ENCODE measurements at places on chromosomes 2 and 18.

DNA sequence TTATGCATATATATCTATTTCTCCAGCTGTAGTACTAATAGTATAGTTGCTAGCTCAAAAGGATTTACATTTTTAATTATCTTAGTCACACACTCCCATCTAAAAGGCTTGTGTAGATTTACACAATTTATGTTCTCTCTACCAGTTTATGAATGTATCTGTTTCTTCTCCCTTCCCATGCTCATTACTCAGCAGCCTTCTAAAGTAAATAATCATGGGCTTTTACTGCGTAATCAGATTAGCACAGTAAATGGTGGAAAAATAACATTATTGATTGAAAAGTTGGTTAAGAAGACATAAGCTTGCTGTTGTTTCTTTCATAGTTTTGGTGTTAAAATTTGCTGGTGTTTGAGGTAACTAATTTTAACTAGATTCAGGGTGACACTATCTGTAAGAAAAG is 81.8 kb downstream of the PTPN4 start:
- no peak for DNase-seq

GRCh38 chr2:170493426-170494097 is 221.6 kb upstream of the SP5 start:
- DNase-seq: no peak

GRCh38 chr2:149084924-149085795 is 46.7 kb downstream of the LYPD6B start:
- no peak for DNase-seq

GRCh38 chr2:236971131-236971821 is 114.4 kb upstream of the COPS8 start:
- no peak for DNase-seq

- DNase-seq: no peak
Measured at GRCh38 chr2:45812011-45812500, 160.6 kb downstream of the PRKCE start.

GRCh38 chr2:47300609-47301276 is 102.2 kb upstream of the MSH2 start:
- DNase-seq: no peak

GRCh38 chr2:40118622-40119021 is 333.3 kb downstream of the SLC8A1 start:
- no peak for DNase-seq

DNA sequence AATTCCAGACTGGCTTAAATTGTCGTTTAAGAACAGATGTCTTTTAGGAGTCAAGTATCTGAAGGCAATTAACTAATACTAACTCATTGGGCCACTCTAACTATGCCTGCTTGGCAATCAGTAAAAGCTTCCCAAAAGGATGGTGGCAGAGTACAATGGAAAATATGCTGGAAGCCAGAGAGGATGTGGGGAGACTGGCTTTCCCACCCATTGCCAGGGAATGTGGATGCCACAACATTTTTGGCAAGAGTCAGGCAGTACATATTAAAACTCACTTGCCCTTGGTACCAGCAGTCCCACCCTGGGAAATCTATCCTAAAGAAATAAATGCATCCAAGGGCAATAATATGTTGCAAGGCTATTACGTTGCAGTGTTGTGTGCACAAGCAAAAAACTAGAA is 74.0 kb upstream of the FZD7 start:
- DNase-seq: no peak

DNA sequence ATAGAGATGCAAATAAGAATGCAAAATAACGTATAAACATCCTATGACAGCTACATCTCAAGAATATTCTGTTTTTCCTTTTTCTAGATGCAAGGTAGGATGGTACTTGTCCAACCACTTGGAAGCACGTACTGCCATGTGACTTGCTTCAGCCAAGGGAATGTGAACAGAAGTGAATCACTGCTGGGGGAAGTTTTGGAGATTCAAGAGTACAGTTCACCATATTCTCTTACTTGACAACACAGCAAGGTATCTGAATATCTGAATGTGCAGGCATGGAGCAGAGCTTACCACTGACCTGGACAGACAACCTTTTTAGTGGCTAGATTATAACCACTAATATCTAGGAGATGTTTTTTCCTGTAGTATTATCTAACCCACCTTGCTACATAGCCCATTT is 53.0 kb downstream of the TRIP12 start:
- no peak for DNase-seq

DNA sequence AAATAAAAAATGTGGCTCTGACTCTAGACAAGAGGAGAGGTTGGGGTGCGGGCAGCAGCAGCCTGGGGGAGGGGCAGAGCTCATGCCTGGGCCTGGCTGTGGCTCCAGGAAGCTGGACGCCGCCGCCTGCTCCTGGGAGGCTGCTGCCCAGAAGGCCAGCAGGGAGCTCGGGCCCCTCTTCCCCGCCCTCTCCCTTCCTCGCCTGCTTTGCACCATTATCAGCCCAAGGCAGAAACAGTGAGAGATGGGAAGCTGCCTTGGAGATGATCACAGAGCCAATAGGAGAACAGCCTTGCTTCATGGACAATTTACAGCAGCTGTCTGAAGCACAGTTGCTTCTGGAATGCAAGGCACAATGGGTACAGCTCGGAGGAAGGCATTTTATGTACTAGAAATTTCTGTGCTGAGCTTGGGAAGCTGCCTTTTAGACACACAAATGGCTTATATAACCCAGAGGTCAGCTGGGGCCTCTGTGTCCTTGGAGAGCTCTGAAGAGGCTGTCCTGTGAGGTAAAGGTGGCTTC is 55.3 kb upstream of the AFF3 start:
- no peak for DNase-seq

- DNase-seq: no peak
Measured at GRCh38 chr2:55114597-55114996, 64.3 kb upstream of the RTN4 start.

DNA sequence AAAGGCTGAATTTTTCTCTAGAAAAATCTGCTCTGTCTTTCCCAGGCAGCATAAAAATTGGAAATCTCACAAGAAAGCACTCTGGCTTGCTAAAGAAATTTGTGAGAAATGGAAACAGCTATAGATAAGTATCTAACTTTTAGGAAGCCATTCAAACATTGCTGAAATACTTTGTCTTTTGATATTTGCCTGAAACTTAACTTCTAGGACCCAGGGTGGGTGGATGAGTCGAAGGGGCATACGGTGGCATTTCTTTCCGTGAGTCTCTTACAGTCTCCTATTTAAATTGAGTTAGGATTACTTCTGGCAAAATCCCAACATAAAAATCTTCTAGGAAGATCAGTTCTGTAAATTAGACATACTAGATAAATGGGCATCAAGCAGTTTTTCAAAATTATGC is 532 bp upstream of the COL3A1 start:
- DNase-seq: no peak

DNA sequence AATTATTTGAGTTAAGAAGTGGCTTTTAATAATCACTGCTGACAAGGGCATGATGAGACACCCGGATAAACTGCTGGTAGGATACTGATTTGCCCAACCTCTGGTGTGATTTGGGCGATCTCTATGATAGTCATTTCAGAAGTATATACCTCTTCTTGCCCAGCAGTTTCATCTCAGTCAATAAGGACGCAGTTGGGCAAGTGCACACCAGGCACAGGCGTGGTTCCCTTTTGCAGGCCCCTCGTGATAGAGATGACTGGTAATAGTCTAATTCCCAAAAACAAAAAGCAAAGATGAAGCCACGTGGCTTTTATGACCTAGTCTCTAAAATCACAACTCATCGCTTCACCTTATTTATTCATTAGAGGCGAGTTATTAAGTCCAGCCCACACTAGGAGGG is 246.4 kb downstream of the PRKCE start:
- no peak for DNase-seq

GRCh38 chr2:33019796-33020195 is 73.0 kb downstream of the LTBP1 start:
- no peak for DNase-seq

DNA sequence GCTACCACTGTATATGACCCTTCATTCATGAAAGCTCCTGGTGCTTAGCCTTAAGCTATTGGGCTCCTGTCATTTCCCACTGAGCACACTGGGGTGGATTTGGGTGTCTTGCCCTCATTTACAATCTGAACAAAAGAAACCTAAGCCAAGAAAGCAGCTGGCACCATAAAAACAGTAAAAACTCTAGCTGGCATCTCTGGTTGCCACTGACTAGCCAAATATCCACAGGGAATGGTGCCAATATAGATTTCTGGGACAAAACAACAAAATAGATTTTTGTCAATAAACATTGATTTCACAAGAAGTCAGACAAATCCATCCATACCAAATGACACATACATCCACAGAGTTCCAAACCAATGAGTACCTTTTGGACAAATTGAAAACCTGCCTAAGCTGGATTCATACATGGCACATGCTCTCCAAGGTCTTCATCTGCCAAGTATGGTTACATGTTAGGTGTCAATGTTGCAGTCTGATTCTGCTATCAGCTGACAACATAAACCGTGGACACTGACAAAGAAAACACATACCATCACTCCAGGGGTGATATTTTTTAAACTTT is 1081.5 kb upstream of the ZEB2 start:
- DNase-seq: no peak

GRCh38 chr2:219783359-219783975 is 156.0 kb downstream of the SLC4A3 start:
- no peak for DNase-seq

- no peak for DNase-seq
Measured at GRCh38 chr2:6140509-6140908, 448.3 kb downstream of the SOX11 start.

- DNase-seq: no peak
Measured at GRCh38 chr2:130951018-130951417, 114.3 kb downstream of the ARHGEF4 start.

GRCh38 chr18:56982766-56983165 is 164.1 kb upstream of the BOD1L2 start:
- no peak for DNase-seq

GRCh38 chr2:219448099-219448775 is 13.6 kb downstream of the SPEG start:
- DNase-seq: no peak

DNA sequence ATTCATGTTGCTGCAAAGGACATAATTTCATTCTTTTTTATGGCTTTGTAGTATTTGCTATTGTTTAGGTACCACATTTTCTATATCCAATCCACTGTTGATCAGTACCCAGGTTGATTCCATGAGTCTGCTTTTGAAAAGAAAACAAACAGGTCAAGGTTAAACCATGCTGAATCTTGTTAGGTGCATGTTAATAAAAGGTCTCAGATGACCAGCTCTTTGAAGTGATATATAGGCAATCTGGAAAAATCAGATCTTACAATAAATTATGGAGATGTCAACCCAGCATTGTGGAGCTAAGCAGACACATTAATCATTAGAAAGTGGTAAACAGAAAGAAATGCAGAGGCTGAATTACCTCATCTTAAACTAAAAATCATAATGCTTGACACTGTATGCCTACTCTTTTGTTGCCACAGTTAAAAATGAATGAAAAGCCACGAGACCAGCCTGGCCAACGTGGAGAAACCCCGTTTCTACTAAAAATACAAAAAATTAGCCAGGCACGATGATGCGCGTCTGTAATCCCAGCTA is 246.0 kb downstream of the CTNNA2 start:
- no peak for DNase-seq

GRCh38 chr2:188576006-188576405 is 284.3 kb downstream of the GULP1 start:
- no peak for DNase-seq

DNA sequence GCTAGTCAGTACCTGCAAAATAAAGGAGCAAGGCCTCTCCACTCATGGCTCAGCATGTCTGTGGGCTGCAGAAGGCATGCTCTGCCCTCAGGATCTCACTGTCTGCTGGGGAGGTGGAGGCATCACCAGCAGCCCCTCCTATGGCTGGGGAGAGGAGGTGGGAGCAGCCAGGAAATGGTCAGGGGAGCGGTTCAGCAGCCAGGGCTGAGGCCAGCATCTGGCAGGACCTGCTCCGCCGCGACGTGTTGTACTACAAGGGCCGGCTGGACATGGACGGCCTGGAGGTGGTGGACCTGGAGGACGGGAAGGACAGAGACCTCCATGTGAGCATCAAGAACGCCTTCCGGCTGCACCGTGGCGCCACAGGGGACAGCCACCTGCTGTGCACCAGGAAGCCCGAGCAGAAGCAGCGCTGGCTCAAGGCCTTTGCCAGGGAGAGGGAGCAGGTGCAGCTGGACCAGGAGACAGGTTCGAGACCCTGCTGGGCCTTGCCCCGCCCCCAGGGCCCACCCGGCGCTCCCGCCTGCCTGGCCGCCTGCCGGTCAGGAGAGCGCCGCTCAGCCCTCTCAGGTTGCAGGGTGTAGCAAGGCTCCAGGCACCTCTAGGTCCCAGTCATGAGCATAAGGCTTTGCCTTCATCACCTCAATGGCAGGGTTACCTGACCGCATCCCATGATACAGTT is 49.0 kb downstream of the FAM168B start:
- DNase-seq: no peak

DNA sequence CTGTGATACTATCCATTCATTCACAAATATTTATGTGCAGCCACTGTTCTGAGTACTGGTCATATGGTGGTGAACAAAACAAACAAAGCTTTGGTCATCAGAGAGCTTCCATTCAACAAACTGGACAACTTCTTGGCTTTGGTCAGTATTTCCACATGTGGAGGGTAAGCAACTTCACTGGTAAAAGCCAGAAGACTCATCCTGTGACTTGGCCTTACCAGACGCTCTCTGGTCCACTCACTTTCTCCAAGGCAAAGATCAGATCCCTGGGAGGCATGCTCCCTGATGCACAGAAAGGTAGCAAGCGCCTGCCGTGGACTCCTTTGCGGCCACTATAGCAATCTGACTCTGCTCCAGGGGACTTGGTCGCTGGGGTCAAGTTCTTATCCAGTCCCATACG is 179.5 kb downstream of the EN1 start:
- no peak for DNase-seq

DNA sequence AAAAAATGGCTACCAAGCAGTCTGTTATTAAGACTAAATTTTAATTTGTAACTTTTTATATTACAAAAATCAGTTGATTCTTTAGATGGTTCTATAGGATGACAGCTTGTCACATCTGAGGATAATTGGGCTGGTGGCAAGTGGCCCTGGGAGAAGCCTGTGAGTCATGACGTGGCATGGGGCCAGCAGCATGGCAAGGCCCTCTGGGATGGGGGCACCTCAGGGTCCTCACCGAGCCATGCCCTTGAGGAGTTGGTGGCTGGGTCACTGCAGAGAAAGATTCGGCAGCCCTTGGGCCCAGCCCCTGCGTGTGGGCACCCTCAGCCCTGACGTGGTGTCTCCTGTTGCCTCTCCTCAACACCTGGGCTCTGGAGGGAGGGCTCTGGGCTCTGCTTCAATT is 49.7 kb downstream of the STK25 start:
- DNase-seq: no peak

GRCh38 chr2:158079672-158080071 is 22.0 kb upstream of the UPP2 start:
- DNase-seq: no peak

DNA sequence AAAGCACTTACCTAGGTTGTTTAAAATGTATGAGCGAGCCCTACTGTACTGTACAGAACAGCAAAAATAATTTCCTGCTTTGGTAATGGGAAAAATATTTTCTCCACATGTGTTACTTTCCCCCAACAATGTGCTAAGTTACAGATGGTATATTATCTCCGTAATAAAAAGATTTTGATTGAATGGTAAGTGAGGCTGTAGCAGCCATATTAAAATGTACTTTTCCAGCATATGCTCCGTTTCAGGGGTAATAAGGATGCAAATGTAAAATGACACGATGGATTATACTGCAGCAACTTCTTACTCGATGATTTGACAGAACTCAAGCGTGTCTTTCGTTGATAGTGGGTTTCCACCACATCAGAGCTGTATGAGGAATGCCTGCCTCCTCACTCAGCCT is 50.5 kb downstream of the OSBPL6 start:
- no peak for DNase-seq

- DNase-seq: no peak
Measured at GRCh38 chr18:78912336-78912735, 67.3 kb upstream of the SALL3 start.

GRCh38 chr2:142140434-142140845 is 9.6 kb upstream of the LRP1B start:
- DNase-seq: no peak

All from stimulated activated CD4-positive, alpha-beta T cell treated with anti-CD3 and anti-CD28 coated beads, TNF-alpha, amount 100 ng/mL, for 4 hours (primary cell).